ENCODE measurements at places on chromosomes 1 and 21. TPM values are rescaled to one million over a fixed set of nuclear protein-coding genes. Genes with fewer than 3 reads are reported as not detected.

GRCh38 chr1:2193514-2194281 lies 874 bp downstream of the FAAP20 start:
- H3K4me3 ChIP-seq, result peak overlapping the region; percentile 67
- H3K27me3 ChIP-seq, result no peaks in the 10 kb centered on the region
- no peaks in the 10 kb centered on the region for H3K36me3 ChIP-seq

DNA sequence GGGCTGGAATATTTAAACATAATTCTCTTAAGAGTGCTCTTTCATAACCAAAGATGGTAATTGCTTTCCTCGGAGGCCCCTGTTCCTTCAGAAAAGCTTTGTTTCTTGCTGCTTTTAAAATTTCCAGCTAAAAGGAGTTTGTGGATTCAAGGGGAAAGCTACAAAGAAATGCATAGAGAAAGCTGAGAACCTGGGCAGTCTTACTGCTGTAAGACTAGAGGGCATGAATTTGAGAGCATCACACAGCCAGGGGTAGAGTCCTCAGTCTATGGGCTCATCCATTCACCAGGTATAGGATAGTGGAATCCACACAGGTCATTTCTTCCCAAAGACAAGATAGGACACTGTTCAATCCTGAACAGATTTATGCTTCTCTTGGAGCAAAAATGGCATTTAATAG lies 186.3 kb upstream of the PLD5 start:
- H3K36me3 ChIP-seq, result no peaks in the 10 kb centered on the region
- no peak overlapping the region for H3K4me3 ChIP-seq
- no peak for DNase-seq
- H3K4me1 ChIP-seq, result no peaks in the 10 kb centered on the region

DNA sequence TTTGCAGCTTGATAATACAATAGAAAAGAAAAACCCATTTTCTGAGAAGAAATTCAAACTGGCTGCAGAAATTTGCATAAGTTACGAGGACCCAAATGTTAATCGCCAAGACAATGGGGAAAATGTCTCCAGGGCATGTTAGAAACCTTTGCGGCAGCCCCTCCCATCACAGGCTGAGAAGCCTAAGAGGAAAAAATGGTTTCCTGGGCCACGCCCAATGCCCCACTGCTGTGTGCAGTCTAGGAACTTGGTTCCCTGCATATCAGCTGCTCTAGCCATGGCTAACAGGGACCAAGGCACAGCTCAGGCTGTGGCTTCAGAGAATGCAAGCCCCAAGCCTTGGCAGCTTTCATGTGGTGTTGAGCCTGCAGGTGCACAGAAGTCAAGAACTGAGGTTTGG lies 37.5 kb upstream of the TMEM61 start:
- no peaks in the 10 kb centered on the region for H3K36me3 ChIP-seq
- no peak overlapping the region for H3K4me3 ChIP-seq
- DNase-seq, result no peak
- H3K27ac ChIP-seq, result no peak overlapping the region
- H3K4me1 ChIP-seq, result peaks cover 3% of the 10 kb centered on the region

DNA sequence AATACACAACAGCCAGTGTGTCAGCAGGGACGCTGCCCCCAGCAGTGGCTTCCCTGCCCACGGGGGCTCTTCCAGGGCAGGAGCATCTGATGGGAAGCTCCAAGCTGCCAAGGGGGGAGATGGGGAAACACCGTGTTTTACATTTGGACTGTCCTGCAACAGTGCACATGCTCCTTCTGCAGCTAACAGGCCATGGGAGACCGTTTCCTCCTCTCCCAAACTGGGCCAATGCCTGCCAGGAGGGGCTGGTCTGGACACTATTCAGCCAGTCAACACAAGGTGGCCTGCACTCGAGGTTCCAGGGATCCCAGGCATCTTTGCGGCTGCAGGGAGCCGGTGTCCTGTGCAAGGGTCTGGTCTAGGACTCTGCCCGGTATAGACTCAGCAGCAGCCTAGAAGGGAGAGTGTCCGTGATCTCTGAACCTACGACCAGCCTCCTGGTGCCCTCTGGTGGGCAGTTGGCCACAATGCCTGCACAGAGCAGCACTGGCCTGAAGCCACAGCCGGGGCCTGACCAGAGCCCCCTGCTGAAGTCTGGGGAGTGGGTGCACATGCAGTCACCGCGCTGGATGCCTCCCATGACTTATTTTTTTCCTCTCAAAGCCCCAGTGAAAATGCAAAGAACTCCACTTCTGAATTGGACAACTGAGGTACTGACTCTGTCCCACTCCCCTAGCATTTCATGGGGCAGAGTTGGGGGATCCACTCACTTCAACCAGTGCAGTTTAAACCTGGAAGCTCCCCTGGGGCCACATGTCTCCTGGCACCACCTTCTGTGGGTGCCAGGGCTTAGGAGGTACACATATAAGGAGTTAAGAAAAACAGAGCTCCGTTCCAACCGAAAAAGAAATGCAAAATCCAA lies 33.3 kb downstream of the RCC2 start:
- no peak overlapping the region for H3K4me3 ChIP-seq
- no peaks in the 10 kb centered on the region for H3K27me3 ChIP-seq
- H3K36me3 ChIP-seq, result peaks cover 24% of the 10 kb centered on the region
- H3K27ac ChIP-seq, result no peak overlapping the region

GRCh38 chr1:101460739-101461138 lies 223.9 kb downstream of the S1PR1 start:
- H3K4me3 ChIP-seq, result no peak overlapping the region
- H3K36me3 ChIP-seq, result no peaks in the 10 kb centered on the region
- H3K27ac ChIP-seq, result no peak overlapping the region
- no peaks in the 10 kb centered on the region for H3K27me3 ChIP-seq

- DNase-seq, result no peak
- H3K27ac ChIP-seq, result no peak overlapping the region
- no peaks in the 10 kb centered on the region for H3K4me1 ChIP-seq
- no peak overlapping the region for H3K4me3 ChIP-seq
- no peaks in the 10 kb centered on the region for H3K27me3 ChIP-seq
These were observed 108.7 kb upstream of the DUSP10 start for GRCh38 chr1:221850470-221851187.

GRCh38 chr1:171841931-171842761 lies 848 bp downstream of the DNM3 start:
- H3K36me3 ChIP-seq, result no peaks in the 10 kb centered on the region
- peak overlapping the region; percentile 69 for H3K27ac ChIP-seq
- H3K4me1 ChIP-seq, result peaks cover 10% of the 10 kb centered on the region
- no peak for DNase-seq
- H3K4me3 ChIP-seq, result peak overlapping the region; percentile 67
- H3K27me3 ChIP-seq, result peaks cover 12% of the 10 kb centered on the region

DNA sequence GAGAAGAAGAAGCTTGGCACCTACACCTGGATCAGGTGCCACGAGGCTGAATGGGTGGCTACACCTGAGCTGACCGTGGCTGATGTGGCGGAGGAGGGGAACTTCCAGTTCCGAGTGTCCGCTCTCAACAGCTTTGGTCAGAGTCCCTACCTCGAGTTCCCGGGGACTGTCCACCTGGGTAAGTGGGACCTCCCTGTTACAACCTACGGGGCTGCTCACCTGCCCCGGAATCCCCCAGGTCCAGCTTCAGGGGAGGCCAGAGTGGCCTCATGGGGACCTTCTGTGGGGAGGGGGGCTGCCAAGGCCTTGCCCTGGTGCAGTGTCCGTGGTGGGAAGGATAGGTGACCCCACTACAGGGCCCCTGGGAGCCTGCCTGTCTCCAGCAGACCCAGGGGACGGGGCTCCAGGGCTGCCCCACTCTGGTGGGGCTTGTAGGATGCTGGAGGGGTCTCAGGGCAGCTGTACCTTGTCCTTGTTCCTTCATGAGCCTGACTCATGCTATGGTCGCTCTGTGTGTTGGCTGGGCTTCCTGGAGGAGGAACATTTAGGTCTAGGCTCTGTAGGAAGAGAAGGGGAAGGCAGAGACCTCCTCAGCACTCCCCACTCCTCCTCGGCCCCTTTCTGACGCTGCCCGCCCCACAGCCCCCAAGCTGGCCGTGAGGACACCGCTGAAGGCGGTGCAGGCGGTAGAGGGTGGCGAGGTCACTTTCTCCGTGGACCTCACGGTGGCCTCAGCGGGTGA lies 7.2 kb downstream of the OBSCN start:
- no peak for DNase-seq
- H3K4me1 ChIP-seq, result no peaks in the 10 kb centered on the region
- H3K27ac ChIP-seq, result no peak overlapping the region
- peaks cover 3% of the 10 kb centered on the region for H3K27me3 ChIP-seq

DNA sequence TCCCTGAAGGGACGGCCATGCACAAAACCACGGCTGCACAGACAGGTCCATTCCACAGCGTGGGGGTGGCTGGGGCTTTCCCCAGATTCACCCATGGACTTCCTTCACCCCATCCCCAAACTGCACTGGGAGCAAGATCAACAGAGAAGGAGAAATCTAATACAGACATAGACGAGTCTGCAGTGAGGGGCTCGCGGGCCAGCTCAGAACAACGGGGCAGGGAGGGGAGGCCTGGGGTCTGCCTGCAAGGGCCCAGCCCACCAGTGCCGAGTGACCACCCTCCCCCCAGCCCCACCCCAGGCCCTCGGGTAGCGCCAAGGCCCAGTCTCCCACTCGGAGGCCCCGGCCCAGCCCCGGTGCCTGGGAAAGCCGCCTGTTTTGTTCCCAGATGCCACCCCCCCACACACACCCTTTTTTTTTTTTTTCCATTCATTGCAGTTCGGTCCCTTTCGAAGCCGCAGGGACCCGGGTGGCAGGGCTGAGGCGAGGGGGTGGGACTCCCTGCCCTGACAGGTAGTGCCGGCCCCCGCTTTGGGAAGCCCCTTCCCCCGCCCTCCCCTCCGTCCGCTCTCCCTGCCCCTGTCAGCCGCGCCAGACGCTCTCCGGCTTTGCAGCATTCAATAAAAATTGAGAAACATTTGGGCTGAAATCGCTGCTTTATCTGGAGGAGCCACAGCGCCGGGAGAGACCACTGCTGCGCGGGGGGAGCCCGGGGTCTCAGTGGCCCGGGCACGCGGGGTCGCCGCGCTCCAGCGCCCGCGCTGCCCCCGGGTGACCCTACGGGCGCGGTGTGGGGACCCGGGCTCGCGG lies 543 bp upstream of the EPHB2 start:
- peak overlapping the region; percentile 71 for H3K27ac ChIP-seq
- H3K27me3 ChIP-seq, result peaks cover 4% of the 10 kb centered on the region
- peak; percentile 66 for DNase-seq
- no peaks in the 10 kb centered on the region for H3K36me3 ChIP-seq

GRCh38 chr21:27831816-27832569 lies 865.1 kb upstream of the ADAMTS5 start:
- H3K27me3 ChIP-seq, result no peaks in the 10 kb centered on the region
- no peaks in the 10 kb centered on the region for H3K4me1 ChIP-seq
- H3K4me3 ChIP-seq, result no peak overlapping the region
- no peak overlapping the region for H3K27ac ChIP-seq
- no peaks in the 10 kb centered on the region for H3K36me3 ChIP-seq

GRCh38 chr21:33256019-33256418 lies 10.1 kb upstream of the IL10RB start:
- H3K27ac ChIP-seq, result no peak overlapping the region
- no peak for DNase-seq
- H3K4me1 ChIP-seq, result no peaks in the 10 kb centered on the region
- no peak overlapping the region for H3K4me3 ChIP-seq
- H3K36me3 ChIP-seq, result no peaks in the 10 kb centered on the region

GRCh38 chr1:221910222-221910621 lies 168.3 kb upstream of the DUSP10 start:
- H3K27me3 ChIP-seq, result no peaks in the 10 kb centered on the region
- no peak for DNase-seq
- H3K4me3 ChIP-seq, result no peak overlapping the region
- no peak overlapping the region for H3K27ac ChIP-seq

DNA sequence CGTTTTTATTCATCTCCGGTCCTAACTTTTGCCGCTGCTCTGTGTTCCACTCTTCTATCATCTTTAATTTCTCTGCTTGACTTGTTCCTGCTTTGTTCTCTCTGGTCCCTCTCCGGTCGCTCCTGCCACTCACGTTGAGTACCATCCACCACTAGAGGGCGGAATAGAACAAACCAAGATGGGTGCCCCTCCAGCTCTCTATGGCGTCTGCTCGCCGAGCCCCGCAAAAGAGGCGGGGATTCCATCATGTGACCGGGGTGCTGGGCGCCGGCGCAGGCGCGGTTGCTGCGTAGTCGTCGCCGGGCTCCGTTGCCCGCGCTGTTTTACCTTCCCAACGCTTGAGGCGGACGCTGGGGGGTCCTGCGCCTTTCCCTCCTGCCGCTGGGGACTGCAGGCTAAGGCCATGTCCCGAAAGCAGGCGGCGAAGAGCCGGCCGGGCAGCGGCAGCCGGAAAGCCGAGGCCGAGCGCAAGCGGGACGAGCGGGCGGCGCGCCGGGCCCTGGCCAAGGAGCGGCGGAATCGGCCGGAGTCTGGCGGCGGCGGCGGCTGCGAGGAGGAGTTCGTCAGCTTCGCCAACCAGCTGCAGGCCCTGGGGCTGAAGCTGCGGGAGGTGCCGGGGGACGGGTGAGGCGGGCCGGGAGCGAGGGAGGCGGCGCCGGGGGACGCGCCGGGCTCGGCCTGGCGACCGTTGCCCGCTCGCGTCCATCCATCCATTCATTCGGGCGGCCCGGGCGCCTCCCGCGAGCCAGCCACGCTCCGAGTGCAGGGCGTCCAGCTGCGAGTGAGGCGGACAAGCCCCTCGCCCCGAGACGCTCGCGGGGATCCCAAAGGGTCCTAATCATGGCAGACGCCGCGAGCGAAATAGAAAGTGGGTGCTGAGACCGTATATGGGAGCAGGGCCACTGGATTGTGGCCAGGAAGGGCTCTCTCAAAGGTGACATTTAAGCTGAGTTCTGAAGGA lies at the start of gene OTUD3:
OTUD3 (plus strand) TSS at position 285 of the 961 bp plus-strand sequence; CDS start at position 404, 119 bp downstream.
- no peaks in the 10 kb centered on the region for H3K36me3 ChIP-seq
- peaks cover 16% of the 10 kb centered on the region for H3K4me1 ChIP-seq
- DNase-seq, result peak; percentile 95
- peak within 1 kb of the TSS; percentile 91 for H3K4me3 ChIP-seq
- peak within 1 kb of the TSS; percentile 87 for H3K27ac ChIP-seq
- H3K27me3 ChIP-seq, result peaks cover 3% of the 10 kb centered on the region

The AMPD1 gene
- 1.9 TPM for total RNA-seq

The TSPEAR gene
- not detected for total RNA-seq
